Urinary bladder (tissue), 4 donors: ENCODE measurements at places on chromosomes 16 and 17.

GRCh38 chr16:31395647-31396046 is 2.5 kb downstream of the ITGAD start:
- DNase-seq = no peak

DNA sequence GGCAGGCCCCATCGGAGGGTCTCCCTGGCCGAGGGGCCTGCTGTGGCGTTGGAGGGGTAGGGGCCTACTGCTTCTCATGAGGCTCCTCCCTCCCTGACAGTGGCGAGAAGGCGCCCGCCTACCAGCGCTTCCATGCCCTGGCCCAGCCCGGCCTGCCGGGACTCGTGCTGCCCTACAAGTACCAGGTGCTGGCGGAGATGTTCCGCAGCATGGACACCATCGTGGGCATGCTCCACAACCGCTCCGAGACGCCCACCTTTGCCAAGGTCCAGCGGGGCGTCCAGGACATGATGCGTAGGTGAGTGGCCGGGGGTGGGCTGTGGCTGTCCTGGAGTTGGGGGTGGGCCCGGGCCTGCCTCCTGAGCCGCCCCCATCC is 1.7 kb downstream of the CDT1 start:
- no peak for DNase-seq

DNA sequence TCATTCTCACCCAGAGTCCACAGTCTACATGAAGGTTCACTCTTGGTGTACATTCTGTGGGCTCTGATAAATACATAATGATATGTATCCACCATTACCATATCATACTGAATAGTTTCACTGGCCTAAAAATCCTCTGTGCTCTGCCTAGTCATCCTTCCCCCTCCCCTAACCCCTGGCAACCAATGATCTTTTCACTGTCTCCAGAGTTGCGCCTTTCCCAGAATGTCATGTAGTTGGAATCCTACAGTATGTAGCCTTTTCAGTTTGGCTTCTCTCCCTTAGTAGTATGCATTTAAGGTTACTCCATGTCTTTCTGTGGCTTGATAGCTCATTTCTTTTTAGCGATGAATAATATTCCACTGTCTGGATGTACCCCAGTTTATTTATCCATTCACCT is 101.3 kb downstream of the NOG start:
- no peak for DNase-seq

- no peak for DNase-seq
Measured at GRCh38 chr16:50499254-50499653, 48.9 kb upstream of the NKD1 start.

GRCh38 chr17:73943416-73944110 is 259.9 kb upstream of the RPL38 start:
- DNase-seq = no peak

DNA sequence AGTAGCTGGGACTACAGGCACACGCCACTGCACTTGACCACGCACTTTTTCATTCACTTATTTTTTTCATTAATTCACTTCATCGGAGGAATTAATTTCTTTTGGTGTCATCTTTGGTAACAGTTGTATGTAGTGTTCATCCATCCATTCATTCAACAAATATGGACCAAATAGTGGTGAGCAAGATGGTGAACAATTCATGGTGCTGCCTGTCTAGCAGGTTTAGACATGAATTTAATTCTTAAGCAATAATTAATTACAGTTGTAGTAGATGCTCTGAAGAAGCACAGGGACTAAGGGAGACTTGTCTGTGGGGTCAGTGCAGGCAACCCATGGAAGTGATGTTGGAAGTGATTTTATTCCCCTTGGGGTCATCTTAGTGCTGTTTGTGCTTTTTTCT is 22.4 kb downstream of the GDE1 start:
- no peak for DNase-seq

DNA sequence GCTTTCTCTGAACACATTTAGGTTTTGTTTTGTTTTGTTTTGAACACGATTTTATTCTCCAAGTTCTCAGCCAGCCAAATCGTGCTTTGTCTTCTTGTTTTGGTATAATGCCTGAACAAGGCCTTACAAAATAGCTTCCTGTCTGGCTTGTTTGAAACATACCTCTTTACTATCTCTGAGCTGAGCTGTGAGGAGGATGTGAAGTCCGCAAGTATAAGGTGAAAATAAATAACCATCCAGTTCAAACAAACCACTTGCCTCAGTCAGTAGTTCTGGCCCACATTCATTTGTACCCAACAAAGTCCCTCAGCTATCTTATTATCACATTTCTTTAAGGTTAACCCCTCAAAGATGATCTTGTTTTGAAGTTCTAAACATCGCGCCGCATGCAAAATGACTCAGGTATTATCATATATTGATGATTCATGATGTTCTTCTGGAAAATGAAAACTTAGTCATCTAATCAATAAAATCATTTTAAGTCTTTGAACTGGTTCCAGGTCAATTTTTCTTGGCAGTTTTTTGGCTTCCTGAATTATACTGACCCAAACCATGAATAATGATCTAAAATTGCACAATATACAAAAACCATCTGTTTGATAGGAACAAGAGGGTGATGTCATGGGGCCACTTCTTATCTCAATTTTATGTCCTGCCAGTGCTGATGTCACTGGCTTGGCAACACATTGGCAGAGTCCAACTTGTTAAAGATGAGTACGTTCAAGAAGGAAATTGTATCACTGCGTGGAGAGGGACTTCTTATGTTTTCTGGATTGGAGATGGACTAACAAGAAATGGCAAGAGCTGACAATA is 694.3 kb downstream of the KCNJ2 start:
- DNase-seq = no peak

GRCh38 chr17:46942441-46943217 is 19.7 kb downstream of the GOSR2 start:
- DNase-seq = no peak
